Activated naive CD4-positive, alpha-beta T cell (primary cell): ENCODE measurements at places on chromosomes 7 and 10.

- no peak for DNase-seq
Measured at GRCh38 chr7:2124604-2125345, 108.0 kb downstream of the MAD1L1 start.

DNA sequence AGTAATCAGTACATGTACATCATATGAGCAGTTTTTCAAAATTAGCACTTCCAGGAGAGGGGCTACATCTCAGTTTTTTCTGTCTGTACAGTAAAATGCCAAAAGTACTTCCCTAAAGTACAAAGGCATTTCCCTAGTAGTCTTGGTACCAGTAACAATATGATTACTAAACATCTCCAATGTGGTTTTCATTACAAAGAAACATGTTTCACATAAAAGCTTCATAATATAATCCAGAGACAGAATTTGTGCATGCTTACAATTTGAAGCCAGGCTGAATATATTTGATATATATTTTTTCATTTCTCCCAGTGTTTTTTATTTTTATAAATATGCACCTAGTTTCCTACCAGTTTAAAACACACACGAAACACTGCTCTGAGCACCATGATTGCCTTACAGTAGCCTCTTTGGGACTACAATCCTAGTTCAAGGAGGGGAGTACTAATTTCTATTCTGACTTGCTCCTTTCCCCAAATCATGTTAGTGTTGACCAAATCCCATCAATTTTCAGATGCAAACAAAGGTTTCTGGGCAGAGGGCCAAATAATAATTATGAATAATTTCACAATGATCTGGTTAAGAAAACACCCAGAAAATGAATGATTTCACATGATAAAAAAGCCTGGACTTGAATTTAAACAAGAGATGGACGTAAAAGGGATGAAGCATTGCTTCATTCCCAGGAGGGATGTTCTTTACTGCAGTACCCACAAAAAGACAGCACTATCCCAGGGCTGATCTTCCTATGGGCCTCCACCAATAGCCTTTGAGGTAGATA lies 201.3 kb downstream of the SLC25A13 start:
- no peak for DNase-seq

- no peak for DNase-seq
Measured at GRCh38 chr10:32417911-32418547, 27.9 kb upstream of the CCDC7 start.

DNA sequence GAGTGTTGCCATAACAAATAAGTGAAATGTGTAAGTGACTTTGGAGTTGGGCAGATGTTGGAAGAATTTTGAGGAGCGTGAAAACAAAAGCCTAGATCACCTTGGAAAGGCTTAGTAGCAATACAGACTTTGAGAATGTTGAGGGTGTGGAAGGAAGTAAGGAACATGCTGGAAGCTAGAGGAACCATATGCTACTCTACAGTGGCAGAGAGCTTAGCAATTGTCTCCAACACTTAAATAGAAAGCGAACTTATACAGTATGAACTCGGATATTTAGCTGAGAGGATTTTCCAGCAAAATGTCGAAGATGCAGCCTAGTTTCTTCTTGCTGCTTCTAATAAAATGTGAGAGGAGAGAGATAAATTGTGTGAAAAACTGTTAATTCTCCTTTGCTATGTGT lies 271.2 kb downstream of the ADRA2A start:
- DNase-seq, result no peak

- DNase-seq, result no peak
Measured at GRCh38 chr10:4108693-4109092, 323.7 kb upstream of the KLF6 start.

DNA sequence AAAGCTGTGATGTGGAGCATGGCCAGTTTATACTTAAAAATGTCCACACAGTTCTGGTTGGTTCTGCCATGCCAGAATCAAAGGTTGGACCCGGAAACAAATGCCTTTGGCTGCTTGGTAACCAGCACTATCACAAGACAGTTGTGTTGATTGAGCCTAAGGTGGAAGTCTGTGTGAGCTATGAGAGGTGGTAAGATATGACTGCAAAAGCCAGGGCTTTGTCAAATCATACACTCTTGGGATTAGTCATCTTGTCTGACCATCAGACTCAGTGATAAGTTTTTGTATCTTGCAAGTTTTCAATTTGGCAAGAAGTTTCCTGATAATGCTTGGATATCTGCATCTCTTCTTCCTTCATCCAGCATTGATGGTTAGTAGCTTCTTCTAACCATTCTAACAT lies 35.5 kb downstream of the GPR141 start:
- no peak for DNase-seq

- DNase-seq, result no peak
Measured at GRCh38 chr10:132740588-132740987, 45.4 kb downstream of the NKX6-2 start.

GRCh38 chr7:43302773-43303460 lies 190.5 kb downstream of the HECW1 start:
- DNase-seq, result no peak

DNA sequence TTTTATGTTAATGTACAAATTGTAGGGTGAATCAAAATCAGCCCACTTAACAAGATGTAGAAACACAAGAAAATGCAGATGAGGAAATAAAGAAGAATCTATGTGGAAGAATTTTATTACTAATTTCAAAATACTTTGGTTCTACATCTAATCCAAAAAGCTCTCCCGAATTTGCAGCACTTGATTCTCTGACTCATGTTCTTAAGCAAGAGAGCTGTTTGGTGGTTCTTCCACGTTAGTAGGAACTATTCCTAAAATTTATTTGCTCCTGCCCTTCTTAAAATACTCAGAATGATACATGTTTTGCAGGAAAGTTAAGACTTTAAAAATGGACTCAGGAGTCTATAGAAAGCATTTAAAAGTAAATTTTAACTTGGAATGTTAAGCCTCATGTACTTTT lies 91.8 kb downstream of the ZMYND11 start:
- DNase-seq, result no peak

DNA sequence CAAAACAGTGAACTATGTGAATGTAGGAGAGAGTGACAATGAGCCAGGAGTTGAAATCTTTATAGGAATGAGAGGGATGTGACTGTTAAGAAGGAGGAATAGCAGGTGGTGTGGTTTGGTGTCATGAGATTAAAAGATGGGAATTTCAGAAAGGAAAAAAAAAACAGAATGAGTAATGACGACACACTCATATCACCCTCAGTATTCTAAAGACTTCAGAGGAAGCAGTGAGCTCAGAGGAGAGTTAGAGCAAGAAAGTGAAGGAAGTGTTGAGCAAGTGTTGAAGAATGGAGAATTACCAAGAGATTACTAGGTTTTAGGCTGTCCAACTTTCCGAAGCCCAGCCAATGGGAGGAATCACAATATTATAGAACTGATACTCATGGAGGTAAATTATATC lies 220.5 kb upstream of the HGF start:
- DNase-seq, result no peak

GRCh38 chr7:151383638-151384351 lies 26.0 kb downstream of the WDR86 start:
- no peak for DNase-seq

GRCh38 chr10:113485736-113486135 lies 67.1 kb upstream of the HABP2 start:
- DNase-seq, result no peak

GRCh38 chr7:135239263-135239662 lies 5.6 kb downstream of the STRA8 start:
- DNase-seq, result no peak

DNA sequence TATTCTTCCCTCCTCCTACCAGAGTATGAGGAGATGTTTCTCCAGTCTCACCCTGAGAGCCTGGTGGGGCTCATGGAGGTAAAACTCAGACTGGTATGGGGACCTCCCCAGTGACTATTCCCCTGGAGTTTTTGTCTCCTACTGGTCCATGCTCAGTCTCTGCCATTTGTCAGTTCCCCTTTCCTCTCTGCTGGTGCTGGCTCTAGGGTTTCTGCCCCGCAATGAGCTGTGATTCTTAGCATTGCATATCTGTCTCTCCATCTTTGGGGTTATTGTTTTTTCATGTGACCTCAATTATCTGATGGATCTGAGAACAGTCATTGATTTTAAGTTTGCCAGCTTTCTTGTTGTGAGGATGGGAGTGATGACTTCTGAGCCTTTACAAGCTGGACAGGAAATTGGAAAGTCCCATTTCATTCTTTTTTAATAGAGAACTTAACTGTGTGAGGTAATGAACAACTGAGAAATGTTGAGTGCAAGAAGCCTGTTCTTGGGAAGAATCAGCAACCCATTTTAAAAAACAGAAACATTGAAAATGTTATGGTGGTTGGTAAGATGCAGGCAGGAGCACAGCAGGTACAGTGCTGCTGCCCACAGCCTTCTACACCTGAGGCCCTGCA lies 26.9 kb downstream of the NACAD start:
- DNase-seq, result no peak

DNA sequence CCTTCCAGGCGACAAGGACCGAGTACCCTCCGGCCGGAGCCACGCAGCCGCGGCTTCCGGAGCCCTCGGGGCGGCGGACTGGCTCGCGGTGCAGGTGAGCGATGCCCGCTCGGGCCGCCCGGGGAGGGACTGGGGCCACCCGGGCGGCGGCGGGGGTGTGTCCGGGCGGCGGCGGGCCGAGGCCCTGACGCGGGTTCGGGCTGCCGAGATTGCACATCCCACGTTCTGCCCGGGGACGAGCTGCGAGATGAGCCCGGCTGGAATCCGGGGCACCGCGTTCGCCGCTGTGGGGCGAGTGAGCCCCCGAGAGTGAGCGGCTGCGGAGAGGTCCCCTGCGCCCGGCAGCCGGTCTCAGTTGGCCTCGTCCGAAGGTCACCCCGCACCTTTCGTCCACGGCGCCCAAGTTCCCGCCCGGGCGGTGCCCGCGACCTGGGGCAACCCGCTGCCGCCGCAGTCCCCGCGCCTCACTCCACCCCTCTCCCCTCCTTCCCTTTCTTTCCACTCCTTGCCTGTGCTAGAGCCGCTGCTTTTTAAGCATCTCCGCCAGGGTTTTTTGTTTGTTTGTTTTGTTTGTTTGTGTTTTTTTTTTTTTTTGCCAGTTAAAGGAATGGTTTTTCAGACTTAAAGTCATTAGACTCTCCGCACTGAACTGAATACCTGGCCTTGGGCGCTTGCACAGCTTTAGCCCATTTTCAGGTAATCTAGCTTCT lies 515 bp downstream of the RALA start:
- peak; percentile 37 for DNase-seq

DNA sequence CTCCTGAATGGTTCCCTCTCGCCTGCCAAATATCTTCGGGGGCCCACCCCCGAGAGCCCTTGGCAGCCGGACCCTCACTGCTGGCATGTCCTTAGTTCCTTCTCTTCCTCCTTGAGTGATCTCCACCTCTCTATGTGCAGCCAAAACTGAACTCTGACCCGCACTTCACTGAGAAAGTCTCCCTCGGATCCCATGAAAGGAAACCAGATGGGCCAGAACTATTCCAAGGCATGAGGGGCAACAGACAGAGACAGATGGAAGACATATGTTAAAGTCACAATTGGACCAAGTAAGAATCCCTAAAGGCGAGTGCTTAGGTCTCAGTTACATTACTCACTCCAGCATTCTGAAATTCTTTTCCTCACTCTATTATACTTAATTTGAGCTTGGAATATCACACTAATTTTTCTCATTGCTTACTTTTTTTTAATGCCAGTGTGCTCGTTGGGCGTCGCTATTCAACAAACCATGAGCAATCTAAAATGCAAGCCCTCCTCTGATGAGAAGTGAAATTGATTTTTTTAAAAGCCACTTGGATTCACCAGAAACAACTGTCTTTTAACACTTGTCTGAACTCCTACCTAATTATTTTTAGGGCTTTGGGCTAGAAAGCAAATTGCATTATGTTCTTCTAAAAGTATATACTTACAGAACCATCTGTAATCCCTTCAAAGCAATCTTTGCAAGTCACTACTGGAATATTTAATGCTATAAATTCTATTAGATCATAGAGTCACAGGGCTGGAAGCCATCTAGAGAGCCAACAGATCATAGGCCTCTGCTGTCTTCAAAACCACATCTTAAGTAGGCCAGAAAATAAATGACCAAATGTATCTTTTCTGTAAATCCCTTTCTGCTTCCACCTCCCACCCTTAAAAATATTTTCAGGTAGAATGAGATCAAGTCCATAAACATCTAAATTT lies 43.3 kb upstream of the EZH2 start:
- DNase-seq, result no peak

GRCh38 chr10:8614054-8614565 lies 559.6 kb downstream of the GATA3 start:
- DNase-seq, result no peak
